AG09319 (cell line): ENCODE measurements at places on chromosomes 5 and 9.

- DNase-seq, result no peak
Observed at GRCh38 chr5:160318409-160318808, 6.0 kb upstream of the CCNJL start.

DNA sequence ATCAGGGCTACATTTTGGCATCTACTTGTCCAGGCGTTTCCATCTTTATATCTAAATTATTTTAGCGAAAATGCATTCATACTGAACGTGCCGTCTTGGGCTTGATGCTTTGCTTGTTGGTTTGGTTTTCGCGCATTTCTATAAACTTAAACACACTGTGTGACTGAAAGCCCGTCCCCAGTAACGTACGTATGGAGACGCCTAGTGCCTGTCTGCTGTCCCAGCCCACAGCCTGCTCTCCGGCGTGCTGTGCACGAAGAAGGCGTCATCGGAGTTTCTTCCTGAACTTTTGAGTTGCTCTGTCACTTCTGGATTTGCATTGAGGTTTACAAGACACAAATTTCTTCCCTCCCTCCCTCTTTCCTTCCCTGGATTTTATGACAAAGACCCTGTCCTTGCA lies 40.6 kb upstream of the IRX4 start:
- no peak for DNase-seq

DNA sequence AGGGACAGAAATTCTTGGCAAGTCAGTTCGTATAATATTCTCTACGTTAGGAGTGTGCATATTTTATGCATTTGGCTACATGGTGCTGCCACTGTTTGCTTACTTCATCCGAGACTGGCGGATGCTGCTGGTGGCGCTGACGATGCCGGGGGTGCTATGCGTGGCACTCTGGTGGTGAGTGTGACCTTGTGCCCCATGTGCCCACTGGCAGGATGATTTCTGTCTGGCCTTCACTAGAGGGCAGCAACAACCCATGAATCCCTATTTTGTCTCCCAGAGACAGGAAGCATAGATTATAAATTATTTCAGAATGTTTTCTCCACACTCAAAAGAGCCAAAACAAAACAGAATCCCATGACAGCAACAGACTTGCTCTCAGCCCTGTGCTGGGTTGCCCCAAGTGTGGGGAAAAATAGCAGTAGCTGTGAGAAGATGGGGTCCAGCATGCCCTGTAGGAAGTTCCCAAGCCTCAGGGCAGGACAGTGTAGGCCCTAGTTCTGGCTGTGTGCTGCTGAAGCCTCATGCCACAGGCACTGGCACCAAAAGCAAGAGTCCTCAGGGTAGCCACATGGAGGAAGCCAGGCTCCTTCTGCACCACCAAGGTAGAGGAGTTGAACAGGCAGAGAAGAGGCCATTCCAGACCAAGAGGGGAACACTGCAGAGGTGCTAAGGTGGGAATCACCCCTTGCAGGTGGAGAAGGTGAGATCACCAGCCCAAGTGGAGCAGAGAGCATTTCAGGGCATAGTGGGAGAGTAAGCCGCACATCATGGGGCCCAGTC lies 16.0 kb downstream of the SLC22A5 start:
- no peak for DNase-seq

- DNase-seq, result no peak
Observed at GRCh38 chr9:91148306-91148705, 213.4 kb downstream of the AUH start.

DNA sequence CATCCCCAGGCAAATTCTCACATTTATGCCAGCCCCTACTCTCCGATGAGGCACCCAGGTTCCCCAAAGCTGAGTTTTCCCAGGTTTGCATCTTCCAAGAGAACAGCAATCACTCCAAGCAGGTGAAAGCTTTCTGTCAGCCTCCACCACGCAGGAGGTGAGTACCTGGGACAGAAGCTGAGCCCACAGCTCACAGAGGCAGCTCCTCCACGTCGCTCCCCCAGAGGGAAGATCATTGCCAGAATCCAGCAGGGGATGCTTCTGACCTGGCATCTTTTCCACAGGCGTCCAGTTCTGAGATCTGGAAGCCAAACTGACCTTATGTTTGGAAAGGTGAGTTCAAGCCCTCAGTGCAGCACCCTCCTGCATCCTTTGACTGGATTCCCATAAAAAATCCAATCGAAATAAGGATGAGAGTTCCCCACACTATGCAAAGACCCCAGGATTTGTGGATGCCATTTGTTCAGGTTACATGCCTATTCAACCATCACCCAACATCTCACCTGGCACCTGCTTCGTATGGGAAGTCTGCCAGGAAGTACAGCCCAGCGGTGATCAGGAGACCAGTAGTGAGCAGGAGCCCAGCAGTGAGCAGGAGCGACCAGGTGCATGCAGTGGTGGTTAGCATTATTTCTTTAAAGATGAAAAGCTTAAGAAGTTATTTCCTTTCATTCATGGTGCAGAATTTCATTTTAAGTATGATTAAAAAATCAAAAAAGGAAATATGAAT lies 47.4 kb upstream of the OLFM1 start:
- DNase-seq, result no peak

GRCh38 chr9:117359910-117360309 lies 54.9 kb downstream of the ASTN2 start:
- DNase-seq, result no peak

DNA sequence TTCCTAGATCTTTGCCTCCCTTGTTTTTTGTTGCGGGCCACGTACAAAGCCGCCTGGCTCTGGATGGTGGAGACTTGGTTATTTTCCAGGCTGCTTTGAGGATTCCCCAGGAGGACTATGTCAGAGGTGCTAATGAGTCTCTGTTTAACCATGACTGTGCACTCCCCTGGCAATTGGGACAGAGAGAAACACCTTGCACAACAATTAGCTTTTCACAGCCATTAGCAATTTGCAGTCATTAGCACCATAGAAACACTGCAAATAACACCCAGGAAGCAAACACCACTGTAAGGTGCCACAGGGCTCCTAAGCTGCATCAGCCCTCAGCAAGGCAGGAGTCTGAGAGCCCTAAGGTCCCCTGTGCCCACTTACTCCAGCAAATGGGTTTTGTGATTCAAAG lies 201.0 kb upstream of the VLDLR start:
- DNase-seq, result no peak

- no peak for DNase-seq
Observed at GRCh38 chr5:91266184-91266705, 116.9 kb downstream of the ARRDC3 start.

DNA sequence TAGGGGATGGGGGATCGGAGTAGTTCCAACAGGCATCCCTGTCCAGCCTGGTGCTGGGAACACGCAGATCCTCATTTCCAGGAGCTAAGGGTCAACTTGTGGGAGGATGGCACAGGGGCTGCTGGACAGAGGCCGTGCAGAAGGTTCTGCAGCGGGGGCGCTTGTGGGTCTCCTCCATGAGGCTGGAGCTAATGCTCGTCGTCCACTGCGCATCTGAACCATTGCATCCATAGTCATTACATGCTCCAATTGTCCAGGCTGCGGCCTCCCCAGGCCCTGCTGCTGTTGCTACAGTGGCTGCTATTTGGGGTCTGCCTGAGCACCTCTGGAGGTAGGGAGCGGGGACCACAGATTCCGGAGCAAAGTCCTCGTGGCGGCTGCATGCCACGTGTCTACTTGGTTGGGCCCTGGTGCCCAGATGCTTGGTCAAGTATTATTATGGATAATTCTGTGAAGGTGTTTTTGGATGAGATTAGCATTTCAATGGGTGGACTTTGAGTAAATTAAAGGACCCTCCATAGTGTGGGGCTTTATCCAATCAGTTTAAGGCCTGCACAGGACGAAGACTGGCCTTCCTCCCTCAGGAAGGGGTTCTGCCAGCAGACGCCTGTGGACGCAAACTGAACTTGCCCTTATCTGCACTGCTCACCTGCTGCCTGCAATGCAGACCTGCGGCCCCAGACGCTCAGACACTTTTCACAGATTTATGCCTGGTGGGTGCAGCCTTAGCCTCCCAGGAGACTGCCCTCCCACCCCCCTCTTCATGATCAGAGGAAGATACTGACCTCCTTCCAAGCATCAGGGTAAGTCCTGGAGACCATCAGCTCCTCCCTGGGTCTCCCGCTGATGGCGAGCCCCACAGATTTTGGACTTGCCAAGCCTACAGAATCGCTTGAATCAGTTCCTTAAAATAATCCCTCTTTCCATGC lies 127.5 kb upstream of the IRX4 start:
- no peak for DNase-seq

- no peak for DNase-seq
Observed at GRCh38 chr9:100466829-100467221, 6.1 kb upstream of the TMEFF1 start.

GRCh38 chr5:56025151-56025885 lies 30.6 kb upstream of the IL6ST start:
- no peak for DNase-seq

GRCh38 chr5:23289162-23289561 lies 218.2 kb upstream of the PRDM9 start:
- no peak for DNase-seq

- DNase-seq, result no peak
Observed at GRCh38 chr5:16936989-16937438, 926 bp upstream of the MYO10 start.

DNA sequence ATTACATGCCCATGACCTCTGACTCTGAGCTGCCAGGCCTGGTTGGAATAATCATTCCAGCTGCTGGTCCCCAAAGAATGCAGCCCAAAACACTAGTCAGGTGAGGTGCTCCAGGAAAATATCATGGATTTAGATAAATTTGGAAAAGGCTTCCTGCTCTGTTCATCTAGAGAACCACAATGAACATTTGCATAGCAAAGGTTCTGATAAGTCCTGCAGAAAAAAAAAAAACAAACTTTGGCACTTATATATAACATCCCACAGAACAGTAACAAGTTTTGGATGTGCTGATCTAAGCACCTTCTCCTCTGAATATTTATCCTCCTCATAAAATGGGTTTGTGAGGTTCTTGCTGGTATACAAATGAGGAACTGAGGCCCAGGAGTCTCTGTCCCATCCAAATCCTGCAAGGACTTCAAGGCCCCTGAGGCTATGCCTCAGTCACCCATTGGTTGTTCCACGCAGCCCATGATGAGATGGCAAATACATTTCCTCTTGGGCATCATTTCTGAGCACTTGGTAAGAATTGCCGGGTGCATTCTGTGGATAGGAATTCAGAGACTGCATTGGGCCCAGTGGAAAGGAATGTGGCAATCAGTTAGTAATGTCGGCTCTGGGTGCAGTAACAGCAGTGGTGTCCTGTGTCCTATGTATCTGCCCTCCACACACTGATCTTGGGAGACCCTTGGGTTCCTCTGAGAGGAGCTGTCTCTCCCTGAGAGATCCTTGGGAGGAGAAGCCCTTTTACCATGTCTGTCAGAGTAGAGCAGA lies 73.4 kb upstream of the ASS1 start:
- no peak for DNase-seq

GRCh38 chr5:61752588-61752987 lies 420.5 kb downstream of the ZSWIM6 start:
- DNase-seq, result no peak

DNA sequence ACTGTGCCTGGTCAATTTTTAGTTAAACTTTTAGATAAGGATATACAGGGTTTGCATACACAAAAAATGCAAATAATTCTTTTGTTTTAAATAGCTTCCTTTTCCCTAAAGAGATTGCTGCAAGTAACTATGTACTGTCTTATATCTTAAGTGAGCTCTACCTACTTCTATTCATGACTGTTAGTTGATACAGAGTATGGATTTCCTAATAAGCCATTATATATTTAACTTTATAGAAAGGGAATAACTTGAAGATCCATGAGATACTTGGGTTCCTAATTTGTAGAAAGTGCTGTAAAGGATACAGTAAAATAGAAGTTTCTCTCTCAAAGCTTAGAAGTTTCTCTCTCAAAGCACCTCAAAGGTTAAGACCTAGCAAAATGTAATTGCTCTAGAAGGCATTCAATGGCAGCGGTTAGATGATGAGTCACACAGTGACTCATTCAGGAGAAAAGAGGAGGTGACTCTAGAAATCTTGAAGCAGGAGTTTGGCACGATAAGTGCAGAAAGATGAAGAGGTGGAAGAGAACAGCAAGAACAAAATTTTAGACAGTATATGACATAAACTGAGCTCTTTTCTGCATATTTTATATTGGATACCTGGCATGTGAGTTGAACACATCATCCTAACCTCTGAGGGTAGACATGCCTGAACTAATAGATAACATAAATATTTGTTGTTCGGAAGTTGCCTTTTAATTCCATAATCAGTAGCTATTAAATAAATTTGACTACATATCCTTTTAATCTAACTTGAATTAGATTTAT lies 5.5 kb upstream of the DNAJC21 start:
- peak; percentile 35 for DNase-seq

GRCh38 chr5:138545919-138546562 lies 3.0 kb upstream of the ETF1 start:
- DNase-seq, result no peak

- DNase-seq, result no peak
Observed at GRCh38 chr5:145553177-145553576, 282.0 kb downstream of the PRELID2 start.

GRCh38 chr9:92737611-92738299 lies 26.9 kb downstream of the BICD2 start:
- no peak for DNase-seq

DNA sequence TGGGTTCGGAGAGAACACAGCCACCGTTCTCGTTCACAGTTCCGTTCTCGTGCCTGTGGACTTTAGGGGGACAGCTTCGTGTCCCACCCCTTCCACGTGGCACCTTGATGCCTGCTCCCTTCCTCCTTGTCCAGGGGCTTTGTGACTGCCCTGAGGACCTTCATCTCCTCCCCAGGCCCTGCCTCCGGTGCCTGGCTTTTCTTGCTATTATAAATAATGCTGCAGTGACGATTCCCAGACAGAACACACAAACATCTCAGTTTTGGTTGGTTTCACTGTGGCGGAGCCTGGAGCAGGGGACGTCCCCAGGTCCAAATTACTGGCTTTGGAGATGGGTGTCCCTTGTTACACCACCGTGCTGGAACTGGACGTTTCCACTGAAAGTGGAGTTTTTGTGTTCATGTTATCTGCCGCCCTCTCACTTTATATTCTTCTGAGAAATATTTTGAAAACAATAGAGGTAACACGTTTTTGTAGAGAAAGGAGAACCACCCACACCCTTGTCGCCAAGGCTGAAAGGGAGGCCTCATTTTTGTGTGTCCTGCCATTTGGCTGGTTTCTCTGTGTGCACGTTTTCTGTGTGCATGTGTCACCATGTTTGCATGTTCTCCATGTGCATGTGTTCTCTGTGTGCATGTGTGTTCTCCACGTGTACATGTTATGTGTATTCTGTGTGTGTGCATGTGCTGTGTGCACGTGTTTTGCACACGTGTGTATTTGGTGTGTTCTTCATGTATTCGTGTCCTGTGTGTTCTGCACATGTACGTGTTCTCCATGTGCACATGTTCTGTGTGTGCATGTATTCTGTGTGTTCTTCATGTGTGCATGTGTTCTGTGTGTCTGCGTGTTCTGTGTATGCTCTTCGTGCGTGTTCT lies 24.2 kb downstream of the WNK2 start:
- DNase-seq, result no peak
